ENCODE measurements at places on chromosomes 4 and X. TPM values are rescaled to one million over a fixed set of nuclear protein-coding genes. Genes with fewer than 3 reads are reported as not detected.

F11 gene
- total RNA-seq = not detected

ATOH1 gene
- not detected for total RNA-seq

TLR2 gene
- total RNA-seq = 1.4 TPM

LIN54 gene
- total RNA-seq = 13.5 TPM

DOK7 gene
- not detected for total RNA-seq

GRCh38 chr4:23943478-23943877, 53.6 kb upstream of the PPARGC1A start:
- H3K27me3 ChIP-seq = no peaks in the 10 kb centered on the region
- no peak for DNase-seq
- H3K36me3 ChIP-seq = no peaks in the 10 kb centered on the region
- no peaks in the 10 kb centered on the region for H3K4me1 ChIP-seq
- H3K4me3 ChIP-seq = no peak overlapping the region
- no peak overlapping the region for H3K27ac ChIP-seq

DNA sequence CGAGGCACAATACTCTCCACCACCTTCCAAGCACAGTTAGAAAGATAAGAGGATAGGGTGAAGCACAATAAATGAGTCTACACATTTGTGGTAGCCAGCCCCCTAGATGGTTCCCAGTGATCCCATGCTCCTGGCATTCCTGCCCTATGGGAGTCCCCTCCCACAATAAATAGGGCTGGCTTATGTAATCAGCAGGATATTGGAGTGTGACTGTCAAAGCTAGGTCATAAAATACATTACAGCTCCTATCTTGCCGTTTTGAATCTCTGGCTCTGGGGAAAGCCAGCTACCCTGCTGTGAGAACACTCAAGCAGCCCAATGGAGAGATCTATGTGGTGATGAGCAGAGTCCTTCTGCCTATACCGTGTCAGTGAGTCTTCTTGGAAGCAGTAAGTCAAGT, 198.7 kb upstream of the NOCT start:
- DNase-seq = no peak
- H3K27ac ChIP-seq = no peak overlapping the region
- H3K4me3 ChIP-seq = no peak overlapping the region
- H3K36me3 ChIP-seq = no peaks in the 10 kb centered on the region

- no peak overlapping the region for H3K4me3 ChIP-seq
- no peak for DNase-seq
- H3K27me3 ChIP-seq = no peaks in the 10 kb centered on the region
- H3K27ac ChIP-seq = no peak overlapping the region
These were observed 8.2 kb downstream of the ATP11C start for GRCh38 chrX:139924696-139925095.

GRCh38 chrX:130108647-130109428, 1.5 kb downstream of the ELF4 start:
- H3K36me3 ChIP-seq = no peaks in the 10 kb centered on the region
- H3K4me3 ChIP-seq = peak overlapping the region; percentile 64

GRCh38 chrX:70049406-70049805, 332 bp downstream of the AWAT2 start:
- H3K27me3 ChIP-seq = no peaks in the 10 kb centered on the region
- H3K4me1 ChIP-seq = no peaks in the 10 kb centered on the region
- H3K36me3 ChIP-seq = no peaks in the 10 kb centered on the region
- H3K27ac ChIP-seq = no peak overlapping the region
- no peak for DNase-seq

GRCh38 chr4:72448231-72448630, 120.8 kb downstream of the ADAMTS3 start:
- no peak overlapping the region for H3K27ac ChIP-seq
- no peaks in the 10 kb centered on the region for H3K36me3 ChIP-seq
- no peaks in the 10 kb centered on the region for H3K4me1 ChIP-seq
- H3K4me3 ChIP-seq = no peak overlapping the region
- no peak for DNase-seq
- no peaks in the 10 kb centered on the region for H3K27me3 ChIP-seq

GRCh38 chrX:22325096-22325495, 52.4 kb downstream of the CBLL2 start:
- H3K4me1 ChIP-seq = no peaks in the 10 kb centered on the region
- no peak for DNase-seq
- no peak overlapping the region for H3K4me3 ChIP-seq
- H3K27ac ChIP-seq = no peak overlapping the region
- H3K27me3 ChIP-seq = no peaks in the 10 kb centered on the region
- no peaks in the 10 kb centered on the region for H3K36me3 ChIP-seq
